ENCODE measurements at places on chromosomes 2 and 18.

- DNase-seq: no peak
Observed at GRCh38 chr2:79994161-79994560, 310.4 kb downstream of the LRRTM1 start.

DNA sequence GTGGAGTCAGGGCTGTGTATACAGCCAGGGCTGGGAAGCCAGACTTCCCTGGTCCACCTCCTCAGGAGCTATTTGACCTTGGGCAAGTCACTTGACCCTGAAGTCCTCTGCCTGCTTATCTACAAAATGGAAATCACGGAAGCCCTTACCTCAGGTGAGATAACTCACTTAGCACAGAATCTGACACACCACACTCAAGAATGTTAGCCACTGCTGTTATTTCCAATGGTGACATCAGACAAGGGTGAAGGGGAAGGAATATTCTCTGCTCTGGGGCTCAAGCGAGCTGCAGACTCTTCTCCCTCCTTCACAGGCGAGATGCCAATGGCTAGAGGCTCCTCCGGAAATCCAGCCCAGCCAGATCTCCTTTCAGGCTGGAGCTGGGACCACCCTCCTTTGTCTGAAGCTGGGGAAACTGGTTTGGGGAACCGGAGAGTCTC is 189.6 kb downstream of the HAUS1 start:
- DNase-seq: no peak

DNA sequence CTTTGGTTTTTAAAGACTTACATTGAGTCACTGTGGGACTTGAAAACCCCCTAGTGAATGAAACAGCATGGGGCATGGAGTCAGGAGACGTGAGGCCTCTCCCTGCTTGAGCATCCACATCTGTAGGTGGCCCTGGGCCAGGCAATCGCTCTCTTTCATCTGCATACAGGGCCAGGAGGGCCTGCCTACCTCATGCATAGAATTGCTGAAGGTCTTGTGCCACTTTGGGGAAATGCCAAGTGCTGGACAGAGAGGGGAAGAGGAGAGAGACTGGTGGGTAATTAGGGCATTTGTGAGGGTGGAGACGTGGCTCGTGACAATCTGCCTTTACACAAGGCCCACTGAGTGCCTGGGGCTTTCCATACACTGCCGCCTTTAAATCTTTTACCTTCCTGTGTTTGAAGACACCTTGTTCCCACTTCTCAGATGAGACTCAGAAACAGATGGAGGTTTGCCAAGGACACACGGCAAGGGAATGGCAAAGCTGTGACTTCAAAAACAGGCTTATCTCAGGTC is 322.2 kb upstream of the HS6ST1 start:
- no peak for DNase-seq

- no peak for DNase-seq
Observed at GRCh38 chr2:24233321-24233720, 58.5 kb downstream of the FAM228A start.

DNA sequence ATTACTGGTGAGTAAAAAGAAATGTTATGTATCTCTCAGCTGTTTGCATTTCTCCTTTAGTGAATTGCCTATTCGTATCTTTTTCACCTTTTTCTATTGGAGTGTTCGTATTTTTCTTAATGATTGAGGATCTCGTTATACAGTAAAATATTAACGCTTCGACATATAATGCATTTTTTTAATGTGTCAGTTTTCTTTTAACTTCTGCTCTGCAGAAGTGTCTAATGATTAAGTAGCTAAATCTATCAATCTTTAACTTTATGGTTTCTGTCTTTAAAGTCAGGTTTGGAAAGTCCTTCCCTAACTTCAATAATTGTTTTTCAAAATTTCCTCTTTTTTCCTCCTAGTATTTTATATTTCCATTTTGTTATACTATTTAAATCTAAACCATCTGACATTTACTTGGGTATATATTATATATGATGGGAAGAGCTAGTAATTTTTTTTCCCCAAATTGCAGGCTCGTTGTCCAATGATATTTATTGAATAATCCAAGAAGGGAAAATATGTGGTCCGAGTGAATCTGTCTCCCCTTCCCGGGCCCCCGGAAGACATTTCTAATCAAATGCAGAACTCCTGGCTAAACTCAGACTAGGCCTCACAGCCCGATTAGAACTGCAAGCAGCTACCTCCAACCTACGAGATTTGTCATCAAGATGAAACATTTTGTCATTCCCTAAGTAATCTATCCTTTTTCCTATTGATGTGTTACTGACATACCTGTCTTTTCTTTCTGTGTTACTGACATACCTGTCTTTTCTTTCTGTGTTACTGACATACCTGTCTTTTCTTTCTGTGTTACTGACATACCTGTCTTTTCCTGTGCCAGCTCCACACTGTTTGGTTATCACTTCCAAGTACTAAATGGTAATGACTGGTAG is 17.2 kb downstream of the PCBP1 start:
- no peak for DNase-seq

DNA sequence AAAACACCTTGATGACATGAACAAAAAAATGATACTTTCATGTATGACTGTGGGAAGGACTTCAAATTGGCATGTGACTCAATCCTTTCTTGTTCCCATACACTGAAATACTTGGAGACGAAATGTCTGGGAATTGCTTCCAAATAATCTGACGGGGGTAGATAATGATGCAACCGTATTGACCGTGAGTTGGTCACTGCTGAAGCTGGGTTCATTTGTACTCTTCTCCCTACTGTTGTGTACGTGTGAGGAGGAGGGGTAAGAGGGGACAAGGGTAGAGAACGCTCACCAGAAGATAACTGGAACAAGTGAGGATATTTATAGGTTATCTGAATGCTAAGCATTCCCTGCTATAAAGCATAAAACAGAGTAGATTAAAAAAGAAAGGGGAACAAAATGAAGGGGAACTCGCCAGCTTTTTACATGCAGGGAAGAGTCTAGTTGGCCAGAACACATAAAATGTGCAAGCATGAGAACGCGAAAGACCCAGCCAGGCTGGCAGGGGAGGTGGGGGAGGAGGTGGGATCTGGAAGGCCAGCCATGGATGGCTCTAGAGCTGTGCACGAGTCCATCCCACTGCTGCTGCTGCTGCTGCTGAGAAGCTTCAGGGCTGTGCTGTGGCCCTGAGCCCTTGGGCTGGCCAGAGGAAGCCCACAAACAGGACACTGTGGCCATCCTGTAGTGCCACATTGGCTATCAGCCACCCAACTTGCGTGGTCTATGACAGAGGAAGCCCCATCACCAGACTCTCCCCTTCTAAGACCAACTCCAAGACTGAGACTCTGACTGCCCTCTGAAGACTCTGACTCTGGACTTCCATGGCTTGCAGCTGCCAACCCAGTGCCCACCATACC is 15.2 kb upstream of the CETN1 start:
- DNase-seq: no peak

DNA sequence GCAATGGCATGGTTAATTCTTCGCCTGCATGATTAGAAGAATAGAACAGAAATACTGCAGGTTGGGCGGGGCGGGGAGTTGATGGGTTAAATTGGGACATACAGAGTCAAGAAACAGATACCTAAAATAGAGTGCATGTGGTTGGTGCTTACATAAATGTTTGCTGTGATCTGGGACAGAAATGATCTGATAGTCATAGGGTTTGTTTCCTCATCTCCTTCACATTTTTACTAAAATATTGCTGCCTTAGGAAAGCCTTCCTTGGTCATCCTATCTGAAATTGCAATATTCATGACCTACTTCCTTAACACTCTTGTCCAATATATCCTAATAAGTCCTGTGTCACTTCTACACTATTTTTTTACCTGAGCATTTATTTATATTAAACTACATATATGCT is 163.9 kb downstream of the TMEFF2 start:
- no peak for DNase-seq

- DNase-seq: no peak
Observed at GRCh38 chr18:46917803-46918600, 600 bp downstream of the KATNAL2 start.

- no peak for DNase-seq
Observed at GRCh38 chr18:48621240-48621639, 82.4 kb downstream of the CTIF start.

GRCh38 chr2:12589802-12590320 is 126.9 kb upstream of the TRIB2 start:
- no peak for DNase-seq

DNA sequence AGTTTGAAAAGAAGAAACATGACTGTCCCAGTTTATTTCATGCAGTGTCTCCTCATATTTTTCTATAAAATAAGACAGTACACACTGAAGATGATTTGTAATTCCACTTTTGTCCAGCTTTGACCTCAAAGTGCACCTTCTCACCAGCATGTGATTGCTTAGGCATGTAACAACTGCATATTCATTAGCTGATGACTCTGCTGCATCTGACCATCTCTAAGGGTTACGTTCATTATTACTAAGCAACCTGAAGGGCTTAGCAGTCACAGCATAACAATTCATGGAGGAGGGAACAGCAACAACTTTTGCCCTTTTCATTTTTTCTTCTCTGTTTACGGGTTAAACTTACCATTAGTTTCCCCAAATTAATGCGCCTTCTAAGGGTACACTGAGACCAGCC is 330.6 kb upstream of the PIK3C3 start:
- DNase-seq: no peak

GRCh38 chr2:45575881-45576280 is 35.2 kb downstream of the SRBD1 start:
- DNase-seq: no peak

GRCh38 chr18:10826400-10826799 is 300.6 kb downstream of the NAPG start:
- DNase-seq: no peak

- no peak for DNase-seq
Observed at GRCh38 chr2:221850076-221850475, 278.0 kb upstream of the EPHA4 start.

GRCh38 chr2:223765221-223765785 is 72.1 kb downstream of the AP1S3 start:
- no peak for DNase-seq

DNA sequence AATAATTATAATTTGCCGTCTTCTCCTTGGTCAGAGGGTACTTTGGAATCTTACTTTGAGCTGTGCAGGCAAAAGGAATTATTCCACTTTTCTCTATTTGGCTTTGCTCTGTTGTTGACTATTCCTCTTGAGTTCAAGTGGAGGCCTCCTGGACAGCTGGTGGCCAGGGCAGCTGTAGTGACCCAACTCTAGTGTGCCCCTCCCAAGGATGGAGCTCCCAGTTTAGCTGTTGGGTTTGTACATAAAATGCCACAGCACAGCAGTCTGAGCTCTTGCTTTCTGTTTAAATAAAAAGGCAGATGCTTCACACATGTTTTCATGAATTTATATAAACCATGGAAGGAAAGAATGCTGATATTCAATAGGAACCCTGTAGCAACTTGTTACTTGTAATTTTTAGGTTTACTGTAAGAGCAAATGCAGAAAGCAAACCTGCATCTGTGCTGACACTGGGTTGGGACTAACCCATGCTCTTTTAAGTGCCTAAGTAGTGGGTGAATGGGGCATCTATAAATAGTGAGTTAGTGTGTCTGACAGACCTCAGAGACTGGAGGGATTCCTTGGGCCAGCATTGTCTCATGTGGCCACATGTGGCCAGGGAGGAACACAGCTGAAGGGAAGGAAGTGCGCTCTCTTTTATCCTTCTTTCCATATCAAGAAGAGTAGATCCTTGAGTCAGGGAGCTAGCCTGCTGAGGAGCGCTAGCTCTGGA is 121.8 kb downstream of the FHOD3 start:
- no peak for DNase-seq

GRCh38 chr2:101030866-101031554 is 28.9 kb downstream of the RPL31 start:
- DNase-seq: no peak

DNA sequence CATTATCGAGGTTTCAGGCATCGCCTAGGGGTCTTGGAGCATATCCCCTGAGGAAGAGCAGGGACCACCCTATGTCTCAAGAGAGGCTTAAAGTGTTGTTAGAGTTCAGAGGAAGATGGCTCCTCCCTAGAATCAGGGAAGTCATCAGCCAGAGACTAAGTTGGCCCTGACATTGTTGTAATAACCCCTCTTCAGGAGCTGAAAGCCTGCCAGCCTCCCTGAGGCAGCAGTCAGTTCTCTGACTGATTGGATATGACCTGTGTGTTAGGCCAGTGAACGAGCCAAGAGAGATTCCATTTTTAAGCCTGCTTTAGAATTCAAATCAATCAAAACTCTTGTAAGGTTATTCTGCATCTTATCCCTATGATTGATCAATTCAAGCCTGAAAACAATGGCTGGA is 34.9 kb downstream of the ARHGAP28 start:
- no peak for DNase-seq

GRCh38 chr2:134287323-134287722 is 33.5 kb downstream of the MGAT5 start:
- DNase-seq: no peak

- peak; percentile 33 for DNase-seq
Observed at GRCh38 chr2:230773039-230773773, 60.6 kb downstream of the CAB39 start.

DNA sequence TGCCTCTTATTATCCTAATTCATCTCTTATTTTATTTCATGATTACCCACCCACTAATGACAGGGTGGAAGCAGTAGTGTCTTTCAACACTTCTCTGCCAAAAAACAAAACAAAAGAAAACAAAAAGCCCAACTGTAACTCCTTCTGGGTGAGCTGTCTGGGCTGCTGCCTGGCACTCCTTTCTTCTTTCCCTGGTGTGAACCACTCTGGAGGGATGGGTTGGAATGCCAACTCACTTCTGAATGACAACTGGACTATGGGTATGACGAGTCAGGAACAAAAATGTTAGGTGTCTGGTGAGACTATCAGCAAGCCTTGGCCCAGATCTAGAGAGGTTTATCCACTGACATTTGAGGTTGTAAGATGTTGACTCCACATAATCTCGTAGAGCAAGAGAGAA is 88.3 kb upstream of the ITGB6 start:
- DNase-seq: no peak

GRCh38 chr2:99198103-99198841 is 17.3 kb downstream of the MRPL30 start:
- DNase-seq: no peak

GRCh38 chr2:209191139-209191538 is 232.7 kb upstream of the MAP2 start:
- no peak for DNase-seq

- peak; percentile 46 for DNase-seq
Observed at GRCh38 chr2:43051338-43051737, 175.1 kb downstream of the ZFP36L2 start.

DNA sequence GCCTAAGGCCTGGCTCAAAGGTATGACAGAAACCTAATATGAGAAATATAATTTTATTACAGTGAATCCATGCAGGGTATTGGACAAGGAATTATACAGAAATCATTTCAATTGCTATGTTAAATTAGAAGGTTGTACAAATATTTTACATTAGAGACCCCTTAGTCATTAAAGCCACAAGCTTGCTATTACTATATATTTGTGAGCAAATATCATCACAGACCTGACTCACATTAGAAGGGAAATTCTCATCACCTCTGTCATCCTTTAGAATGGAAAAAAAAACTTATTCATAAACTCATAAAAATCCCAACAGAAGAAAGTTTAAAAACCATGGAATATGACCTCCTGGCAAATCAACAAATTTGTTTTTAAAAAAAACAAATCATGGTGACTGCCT is 277.9 kb downstream of the DCC start:
- no peak for DNase-seq

- DNase-seq: no peak
Observed at GRCh38 chr2:201730651-201731285, 32.3 kb upstream of the MPP4 start.

- DNase-seq: no peak
Observed at GRCh38 chr2:174327021-174327840, 7.5 kb upstream of the SP9 start.

GRCh38 chr2:206858687-206859329 is 80.5 kb upstream of the CPO start:
- DNase-seq: no peak
